ENCODE measurements at places on chromosomes 7 and 10. TPM values are rescaled to one million over a fixed set of nuclear protein-coding genes. Genes with fewer than 3 reads are reported as not detected.

The IDI2 gene
- not detected for total RNA-seq

The RAB19 gene
- not detected for total RNA-seq

The CFAP69 gene
- 5.9 TPM for total RNA-seq

The APBB1IP gene
- total RNA-seq, result 2.4 TPM

The OR6V1 gene
- total RNA-seq, result not detected

The ZNF736 gene
- 21.7 TPM for total RNA-seq

The GSAP gene
- 24.1 TPM for total RNA-seq

DNA sequence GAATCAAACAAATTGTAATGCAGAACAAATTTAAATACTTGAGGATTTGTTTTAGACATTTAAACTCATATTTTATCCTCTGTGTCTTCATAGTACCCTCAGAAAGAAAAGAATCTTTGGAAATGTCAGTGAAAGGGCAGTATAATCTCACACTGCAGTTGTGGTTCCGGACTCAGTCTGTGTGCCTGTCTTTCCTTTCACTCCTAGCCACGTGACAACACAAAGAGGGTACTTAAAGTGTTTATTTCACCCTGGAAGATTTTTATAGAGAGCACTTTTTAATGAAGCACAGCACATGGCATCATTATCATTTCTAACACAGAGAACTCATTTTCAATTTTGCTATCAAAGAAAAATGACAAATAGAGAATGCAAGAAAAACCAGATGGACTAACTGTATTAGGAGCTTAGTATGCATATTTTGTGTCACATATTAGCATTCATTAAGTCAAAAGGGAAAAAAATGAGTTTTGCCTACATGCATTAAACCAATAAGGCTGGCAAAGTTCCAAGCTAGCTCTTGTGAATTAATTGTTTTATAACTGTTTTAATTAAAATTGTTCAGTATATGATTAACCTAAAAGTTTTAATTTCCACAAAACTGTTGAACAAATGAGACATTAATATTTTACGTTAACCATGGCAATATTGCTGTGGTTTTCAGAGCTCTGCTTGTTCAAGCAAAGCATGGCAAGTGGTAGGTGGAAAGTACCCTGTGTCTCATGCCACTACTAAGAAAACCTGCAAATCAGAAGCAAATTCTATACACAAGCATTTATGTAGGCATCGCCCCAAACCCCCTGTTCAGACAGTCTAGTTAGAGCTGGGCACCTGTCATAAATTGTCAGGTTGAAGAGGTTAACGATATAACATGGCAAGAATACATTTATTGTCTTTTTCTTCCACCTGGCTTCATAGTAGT, 65.9 kb downstream of the AUTS2 start:
- DNase-seq, result no peak

DNA sequence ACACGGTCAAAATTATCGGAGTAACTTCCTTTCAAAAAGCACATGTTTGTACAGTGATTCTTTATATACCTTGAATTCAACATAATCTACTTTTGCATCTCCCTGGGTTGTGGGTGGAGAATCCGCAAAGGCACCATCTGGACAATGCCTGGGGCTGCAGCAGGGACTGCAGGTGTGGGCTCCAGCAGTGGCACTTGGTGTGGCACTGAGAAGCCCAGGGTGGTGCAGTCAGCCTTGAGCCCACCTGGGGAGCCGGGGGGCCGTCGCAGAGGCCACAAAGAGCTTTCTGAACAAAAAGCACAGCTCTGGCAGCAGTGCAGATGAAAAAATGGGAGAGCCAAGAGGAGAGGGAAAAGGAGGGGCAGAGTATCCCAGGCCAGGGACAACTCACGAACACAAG, 22.2 kb downstream of the PARD3 start:
- DNase-seq, result no peak

DNA sequence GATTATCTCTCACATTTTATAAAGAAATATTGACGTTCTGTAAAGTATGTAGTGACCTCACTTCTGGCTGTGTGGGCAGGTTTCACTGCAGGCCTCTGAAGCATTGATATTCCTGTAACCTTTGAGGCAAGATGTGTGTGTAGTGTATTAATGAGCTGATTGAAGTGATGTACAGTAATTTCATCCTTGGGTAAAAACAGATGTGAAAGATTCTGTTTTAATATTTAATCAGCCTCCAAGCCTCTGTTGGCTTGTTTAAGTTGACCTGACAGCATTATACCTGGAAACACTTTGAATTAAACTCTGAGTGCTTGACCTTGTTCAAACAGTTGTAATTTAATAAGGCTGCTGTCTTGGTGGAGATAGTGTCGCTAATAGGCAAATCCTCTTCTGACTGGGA, 74.9 kb downstream of the KAT6B start:
- no peak for DNase-seq

DNA sequence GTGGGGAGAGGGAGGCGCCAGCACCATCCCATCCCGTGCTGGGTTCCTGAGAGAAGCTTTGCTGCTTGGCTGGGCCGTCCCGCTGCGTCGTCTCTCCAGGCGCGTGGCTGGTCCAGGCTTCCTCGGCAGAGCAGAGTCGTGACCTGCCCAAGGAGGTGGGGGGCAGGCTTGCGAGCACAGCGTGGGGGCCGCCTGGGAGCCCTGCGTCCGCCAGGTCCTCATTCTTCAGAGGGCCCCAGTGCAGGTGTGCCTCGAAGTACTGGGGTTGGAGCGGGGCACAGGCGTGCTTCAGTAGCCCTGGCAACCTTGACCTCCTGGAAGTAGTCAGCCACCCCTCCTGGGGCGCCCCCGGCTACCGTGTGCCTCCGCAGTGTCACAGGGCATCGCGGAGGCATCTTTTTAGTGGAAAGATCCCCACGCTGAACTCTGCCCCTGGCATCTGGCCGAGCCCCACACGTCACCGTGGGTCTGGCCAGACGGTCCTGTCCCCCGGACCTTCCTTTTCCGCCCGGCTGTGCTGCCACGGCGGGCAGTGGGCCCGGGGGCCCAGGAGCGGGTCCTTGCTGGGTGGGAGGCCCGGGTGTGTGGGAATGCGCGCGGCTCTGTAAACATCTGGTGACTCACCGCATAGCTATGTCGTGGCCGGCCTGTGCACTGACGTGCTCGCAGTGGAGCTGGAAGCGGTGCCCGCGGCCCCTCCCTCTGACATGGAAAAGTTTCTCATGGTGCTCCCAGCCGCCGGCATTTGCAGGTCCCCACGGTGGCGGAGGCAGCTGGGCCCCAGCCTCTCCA, 6.4 kb downstream of the MAFK start:
- peak; percentile 97 for DNase-seq

DNA sequence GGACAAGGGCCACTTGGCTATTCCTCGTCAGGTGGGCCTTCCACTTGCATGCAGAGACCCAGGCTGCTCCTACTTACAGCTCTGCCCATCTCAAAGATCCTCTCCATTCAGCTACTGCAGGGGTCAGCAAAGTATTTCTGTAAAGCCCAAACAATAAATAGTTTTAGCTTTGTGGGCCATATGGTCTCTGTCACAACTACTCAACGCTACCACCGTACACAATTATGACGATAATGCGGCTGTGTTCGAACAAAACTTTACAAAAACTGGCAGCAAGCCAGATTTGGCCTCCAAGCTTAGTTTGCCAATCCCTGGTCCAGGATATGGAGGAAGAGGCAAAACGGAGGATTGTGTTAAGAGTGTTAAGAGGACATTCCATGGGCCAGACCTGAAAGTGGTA, 12.8 kb downstream of the RAB11FIP2 start:
- no peak for DNase-seq

DNA sequence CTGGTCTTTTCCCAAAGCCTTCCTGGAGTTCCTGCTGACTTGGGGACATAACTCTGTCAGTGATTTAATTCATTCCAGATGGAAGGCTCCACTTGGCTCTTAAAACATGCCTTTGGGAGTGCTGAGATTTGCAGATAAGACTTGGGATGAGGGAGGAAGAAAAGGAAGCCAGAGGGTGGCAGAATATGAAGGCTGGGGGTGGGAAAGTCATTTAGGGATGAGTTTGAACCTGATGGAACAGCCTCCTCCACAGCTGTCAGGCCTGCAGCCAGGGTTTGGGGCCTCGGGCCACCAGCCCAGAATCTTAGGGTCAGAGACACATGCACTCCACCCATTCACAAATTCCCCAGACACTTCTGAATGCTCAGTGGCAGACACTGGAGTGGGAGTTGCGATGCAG, 28.4 kb upstream of the EIF5AL1 start:
- DNase-seq, result peak; percentile 67

GRCh38 chr7:95772771-95773581, 622 bp downstream of the DYNC1I1 start:
- peak; percentile 20 for DNase-seq

GRCh38 chr7:44735403-44736165, 13.1 kb upstream of the ZMIZ2 start:
- no peak for DNase-seq

- DNase-seq, result no peak
Measured at GRCh38 chr7:117071551-117071950, 118.2 kb downstream of the ST7 start.

DNA sequence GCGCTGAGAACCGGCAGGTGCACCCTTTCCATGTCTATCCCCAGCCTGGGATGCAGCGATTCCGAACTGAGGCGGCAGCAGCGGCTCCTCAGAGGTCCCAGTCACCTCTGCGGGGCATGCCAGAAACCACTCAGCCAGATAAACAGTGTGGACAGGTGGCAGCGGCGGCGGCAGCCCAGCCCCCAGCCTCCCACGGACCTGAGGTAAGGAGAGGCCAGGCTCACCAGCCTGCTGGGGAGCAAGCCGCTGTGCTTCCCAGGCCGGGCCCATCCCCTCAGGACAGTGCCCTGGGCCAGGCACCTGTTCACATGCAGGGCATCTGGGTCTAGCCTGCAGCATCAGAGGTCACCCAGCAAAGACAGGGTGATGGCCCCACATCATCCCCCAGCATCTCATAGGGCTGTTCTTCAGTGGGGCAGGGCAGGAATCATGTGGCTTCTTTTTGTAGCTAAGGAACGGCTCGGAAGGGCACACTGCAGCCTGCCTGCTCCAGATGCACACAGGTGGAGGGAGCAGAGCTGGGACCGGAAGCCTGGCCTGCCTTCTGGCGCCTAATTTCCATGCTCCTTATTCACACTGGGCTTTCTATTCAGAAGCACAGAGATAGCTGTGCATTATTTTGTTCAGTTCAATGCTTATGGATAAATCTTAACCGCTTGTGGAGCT, 18.9 kb downstream of the BAG3 start:
- DNase-seq, result no peak

DNA sequence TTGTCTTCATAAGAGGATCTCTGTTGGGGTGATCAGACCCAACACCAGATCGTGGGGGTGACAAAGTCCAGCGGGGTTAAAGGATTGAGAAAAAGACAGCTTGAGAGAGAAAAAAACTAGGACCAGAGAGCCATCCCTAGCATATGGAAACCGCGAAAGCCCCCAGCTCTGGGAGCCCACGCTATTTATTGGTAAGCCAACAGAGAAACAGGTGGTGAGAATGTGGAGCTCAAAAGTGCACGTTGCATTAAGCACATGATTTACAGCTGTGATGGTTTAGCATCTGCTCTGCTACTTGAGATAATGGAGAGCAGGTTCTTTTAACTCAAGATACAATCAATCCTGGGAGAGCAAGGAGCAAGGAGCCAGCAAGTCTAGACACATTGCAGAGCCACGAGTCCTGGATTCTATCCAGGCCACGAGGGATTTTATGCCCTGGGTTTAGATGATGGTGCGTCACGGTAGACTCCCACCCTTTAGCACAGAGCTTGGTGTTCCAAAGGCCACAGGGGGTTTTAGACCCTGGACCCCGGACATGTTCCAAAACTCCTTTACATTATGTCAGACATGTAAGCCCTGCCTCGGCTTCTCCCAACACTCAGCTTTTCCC, 755.2 kb upstream of the SORCS1 start:
- no peak for DNase-seq

- peak; percentile 18 for DNase-seq
Measured at GRCh38 chr10:32084185-32084851, 28.1 kb upstream of the KIF5B start.

- DNase-seq, result peak; percentile 92
Measured at GRCh38 chr7:46603780-46604179, 682.7 kb upstream of the IGFBP3 start.

GRCh38 chr10:58457761-58458616, 54.7 kb upstream of the BICC1 start:
- DNase-seq, result peak; percentile 69

GRCh38 chr7:31443457-31443856, 70.4 kb upstream of the ITPRID1 start:
- no peak for DNase-seq

- DNase-seq, result no peak
Measured at GRCh38 chr7:45656431-45656830, 82.3 kb downstream of the ADCY1 start.

GRCh38 chr10:117004227-117005025, 561 bp downstream of the SHTN1 start:
- peak; percentile 29 for DNase-seq

- DNase-seq, result no peak
Measured at GRCh38 chr10:43427166-43427825, 9.6 kb upstream of the ZNF487 start.

DNA sequence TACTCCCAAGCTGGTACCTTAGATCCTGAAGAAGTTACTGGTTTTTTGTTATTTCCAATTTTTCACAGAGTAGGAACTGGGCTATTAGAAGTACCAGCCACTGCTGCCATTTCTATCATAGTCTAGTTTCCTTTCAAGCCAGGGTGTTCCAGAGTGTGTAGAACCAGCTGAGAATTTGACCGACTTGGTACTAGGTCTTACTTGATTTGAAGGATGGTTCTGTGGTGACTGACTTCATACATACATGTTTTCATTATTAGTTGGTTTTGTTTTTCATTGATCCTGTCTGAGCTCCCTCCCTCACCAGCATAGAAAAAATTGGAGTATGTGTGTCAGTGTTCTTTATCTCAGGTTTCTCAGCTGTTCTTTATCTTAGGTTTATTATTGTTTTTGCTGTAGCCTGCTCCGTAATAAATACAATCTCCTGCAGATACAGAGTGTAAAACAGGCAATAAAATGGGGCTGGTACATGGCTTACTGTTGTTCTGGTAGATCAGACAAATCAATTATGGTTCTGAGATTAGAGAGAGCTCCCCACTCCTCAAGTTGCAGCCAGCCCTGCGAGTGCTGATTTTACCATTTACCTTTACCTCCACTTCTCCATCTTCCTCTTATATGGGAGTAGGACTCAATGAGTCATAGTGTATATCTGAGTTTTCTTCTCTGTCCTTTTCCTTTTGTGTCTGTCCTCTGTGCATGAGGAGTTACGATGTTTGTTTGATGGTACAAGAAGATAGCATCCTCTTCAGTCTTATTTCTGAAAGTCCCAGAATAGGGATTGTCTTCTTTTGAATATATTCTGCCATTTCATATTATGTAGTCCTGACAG, 122.6 kb downstream of the LRRC4 start:
- no peak for DNase-seq

DNA sequence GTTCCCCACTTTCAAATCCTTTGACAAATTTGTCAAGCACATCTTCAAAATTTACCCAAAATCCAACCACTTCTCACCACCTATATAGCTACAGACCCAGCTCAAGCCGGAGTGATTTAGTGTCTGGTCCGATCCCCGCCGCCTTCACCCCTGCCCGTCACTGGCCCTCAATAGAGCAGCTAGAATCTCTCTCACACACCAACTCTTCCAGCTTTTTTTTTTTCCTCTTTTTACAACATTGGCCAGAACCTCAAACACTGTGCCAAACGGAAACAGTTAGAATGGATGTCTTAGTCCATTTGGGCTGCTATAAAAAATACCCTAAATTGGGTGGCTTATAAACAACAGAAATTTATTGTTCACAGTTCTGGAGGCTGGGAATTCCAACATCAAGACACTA, 41.1 kb upstream of the TMEM72 start:
- DNase-seq, result no peak
